ENCODE measurements at places on chromosomes 2 and 18.

- DNase-seq = peak; percentile 71
These were observed at the start of gene TEKT4 for GRCh38 chr2:94871226-94872087. TEKT4 (plus strand) TSS chr2:94871430; CDS start chr2:94871580, 150 bp downstream.

GRCh38 chr18:69758458-69758857, 189.2 kb downstream of the CD226 start:
- DNase-seq = no peak

DNA sequence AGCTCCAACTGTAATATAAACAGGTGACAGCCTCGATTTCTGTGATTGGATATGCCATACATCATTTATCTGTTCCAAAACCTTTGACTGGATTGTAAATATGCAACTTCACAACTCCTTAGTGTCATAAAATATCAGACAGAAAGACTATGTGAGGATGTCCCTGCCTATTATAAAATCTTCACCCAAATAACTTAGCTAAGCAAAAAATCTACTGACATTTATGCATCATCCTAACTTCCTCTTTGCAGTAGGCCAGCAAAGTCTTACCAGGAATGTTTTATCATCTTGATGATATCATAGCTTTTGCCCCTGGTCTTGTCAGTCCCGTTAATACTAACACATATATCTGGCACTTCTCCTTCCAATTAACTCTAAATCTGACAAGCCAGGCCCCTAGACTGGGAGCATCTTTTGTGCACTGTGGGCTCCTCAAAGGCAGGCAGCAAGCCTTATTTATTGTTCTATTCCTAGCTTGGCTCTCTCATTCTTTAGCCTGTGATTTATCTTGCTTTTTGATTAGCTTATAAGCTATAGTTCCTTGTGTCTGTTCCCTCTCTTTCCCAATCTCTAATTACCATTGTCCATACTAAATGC, 356.5 kb upstream of the HNMT start:
- no peak for DNase-seq

DNA sequence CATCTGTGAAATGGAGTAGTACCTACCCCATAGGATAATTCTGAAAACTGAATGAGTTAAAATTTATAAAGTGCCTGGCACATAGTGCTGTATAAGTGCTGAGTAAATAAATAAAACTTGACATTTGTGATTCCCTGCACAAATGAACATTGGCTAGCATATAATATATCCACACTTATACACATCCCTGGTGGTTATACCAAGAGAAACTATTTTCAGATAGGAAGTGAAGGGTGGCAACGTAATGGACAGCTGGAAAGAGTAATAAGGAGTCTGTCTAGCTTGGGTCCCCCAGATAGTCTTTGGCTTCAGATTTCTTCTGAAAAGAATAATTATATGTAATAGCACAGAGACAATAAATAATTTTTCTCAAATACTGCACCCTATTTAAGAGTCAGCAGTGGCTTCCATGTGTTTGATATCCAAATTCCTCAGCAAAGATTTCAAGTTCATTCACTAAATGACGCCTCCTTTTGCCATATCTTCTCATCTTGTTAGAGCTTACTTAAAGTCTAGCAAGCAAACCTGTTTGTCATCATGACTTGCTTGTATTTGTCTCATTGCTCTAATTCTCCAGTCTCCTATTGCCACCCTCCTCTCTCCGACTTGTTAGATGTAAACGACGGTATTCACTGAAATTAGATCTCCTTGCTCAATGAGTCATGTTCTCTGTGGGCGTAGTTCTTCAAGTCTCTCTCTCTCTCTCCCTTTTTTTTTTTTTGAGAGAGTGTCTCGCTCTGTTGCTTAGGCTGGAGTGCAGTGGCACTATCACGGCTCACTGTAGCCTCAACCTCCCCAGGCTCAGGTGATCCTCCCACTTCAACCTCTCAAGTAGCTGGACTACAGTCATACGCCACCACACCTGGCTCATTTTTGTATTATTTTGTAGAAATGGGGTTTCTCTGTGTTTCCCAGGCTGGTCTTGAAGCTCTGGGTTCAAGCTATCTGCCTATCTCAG, 8.7 kb upstream of the ADGRF3 start:
- no peak for DNase-seq

DNA sequence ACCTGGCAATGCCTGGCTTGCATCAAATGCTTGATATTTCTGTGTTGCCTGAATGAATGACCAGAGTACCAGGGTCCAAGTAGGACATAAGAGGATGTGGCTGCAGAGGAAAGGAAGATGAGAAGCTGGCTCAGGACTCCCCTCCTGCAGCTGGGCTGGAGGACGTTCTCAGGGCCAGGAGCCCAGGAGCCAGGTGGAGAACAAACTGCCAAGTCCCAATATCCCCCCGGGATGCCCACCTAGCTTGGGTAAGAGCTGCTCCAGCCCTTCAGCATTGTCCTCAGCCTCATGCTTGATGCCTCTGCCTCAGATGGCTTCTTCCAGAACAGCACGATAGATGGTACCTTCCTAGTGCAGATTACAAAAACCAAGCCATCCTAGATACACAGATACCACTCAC, 8.6 kb upstream of the ATP6V1B1 start:
- DNase-seq = no peak
